Islet precursor cell (in vitro differentiated cells): ENCODE measurements at places on chromosomes 13 and 19.

- DNase-seq, result no peak
Measured at GRCh38 chr19:17322854-17323253, 11.8 kb downstream of the ANO8 start.

- DNase-seq, result no peak
Measured at GRCh38 chr13:81058211-81058915, 717.4 kb upstream of the SPRY2 start.

DNA sequence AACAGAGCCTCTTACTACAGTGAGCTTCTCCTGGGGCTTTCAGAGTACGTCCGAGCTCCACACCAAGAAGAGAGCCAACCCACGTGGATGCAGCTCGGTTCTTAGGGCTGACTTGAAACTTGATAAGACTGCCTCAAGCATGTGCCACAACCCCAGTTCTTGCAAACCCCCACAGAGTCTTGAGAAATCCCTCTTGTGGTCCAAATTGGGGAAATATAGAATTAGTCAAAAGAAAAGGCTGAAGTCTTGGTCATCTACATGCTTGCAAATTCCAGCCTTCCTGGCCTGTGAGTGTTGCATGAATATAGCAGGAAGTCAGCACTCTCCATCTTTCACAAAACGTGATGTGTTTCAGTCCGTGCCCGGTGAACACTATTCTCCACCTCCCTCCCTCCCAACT, 95.2 kb downstream of the GGACT start:
- DNase-seq, result no peak

DNA sequence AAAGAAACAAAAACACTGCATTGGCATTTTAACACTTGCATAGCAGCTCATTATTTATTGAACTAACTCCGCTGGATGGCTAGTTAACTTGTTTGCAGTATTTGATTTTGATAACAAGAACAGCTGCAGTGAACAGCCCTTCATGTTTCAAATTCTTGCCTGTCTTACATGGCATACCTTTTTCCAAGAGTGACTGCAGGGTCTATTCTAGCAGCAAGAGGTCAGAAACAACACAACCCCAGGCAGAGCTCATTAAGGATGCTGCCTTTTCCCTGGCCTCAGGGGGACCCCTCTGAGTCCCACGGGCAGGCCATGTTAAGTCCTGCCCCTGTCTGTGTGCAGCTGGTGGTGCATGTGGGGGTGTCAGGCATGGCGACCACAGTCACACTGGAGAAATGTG, 16.6 kb downstream of the PGPEP1 start:
- no peak for DNase-seq

- no peak for DNase-seq
Measured at GRCh38 chr13:84487752-84488151, 605.5 kb upstream of the SLITRK1 start.

DNA sequence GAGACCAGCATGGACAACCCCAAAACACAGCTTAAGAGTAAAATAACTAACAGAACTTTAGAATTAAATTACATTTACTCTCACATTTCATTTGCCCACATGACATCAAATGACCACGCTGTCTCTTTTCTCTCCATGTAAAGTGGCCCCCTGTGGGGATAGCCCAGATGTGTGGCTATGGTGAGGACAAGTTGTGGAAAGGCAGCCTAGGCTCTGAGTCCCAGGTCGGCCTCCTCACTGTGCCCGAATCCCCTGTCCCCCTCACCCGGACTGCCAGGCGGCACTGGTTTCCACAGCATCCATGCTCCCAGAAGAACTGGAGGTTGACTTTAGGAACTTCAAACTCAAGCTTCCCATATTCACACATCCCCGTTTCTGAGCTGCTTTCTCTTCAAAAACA, 111.8 kb upstream of the UQCRFS1 start:
- peak; percentile 14 for DNase-seq

- no peak for DNase-seq
Measured at GRCh38 chr13:109694972-109695371, 91.4 kb downstream of the IRS2 start.

DNA sequence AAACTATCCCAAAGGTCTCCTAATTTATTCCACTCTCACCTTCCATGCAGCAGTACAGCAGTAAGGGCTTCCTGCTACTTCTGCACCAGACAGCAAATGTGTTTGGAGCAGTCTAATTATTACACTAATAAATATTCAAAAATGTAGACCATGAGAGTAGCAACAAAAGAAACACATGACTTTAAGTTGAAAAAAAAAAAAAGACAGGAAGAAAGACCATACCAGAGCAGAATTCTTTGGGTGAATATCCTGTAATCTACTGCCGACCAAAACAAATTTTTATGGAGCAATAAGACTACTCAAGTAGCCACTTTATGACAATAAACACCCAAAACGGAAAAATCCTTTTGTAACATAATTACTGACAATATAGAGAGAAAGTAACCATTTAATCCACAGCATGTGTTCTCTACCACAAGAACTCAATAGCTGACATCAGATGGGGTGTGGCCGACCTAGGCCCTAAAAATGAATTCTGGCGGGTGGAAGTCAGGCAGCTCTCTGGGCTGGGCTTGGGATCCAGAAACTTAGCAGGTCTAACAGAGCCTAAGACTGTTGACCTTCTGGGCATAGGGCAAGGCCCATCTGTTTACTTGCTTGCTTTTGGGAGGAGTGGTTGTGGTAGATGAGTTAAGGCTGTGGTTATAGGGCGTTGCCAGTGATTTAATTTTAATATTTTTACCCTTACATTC, 4.6 kb downstream of the KLF12 start:
- DNase-seq, result no peak

GRCh38 chr19:45467456-45468158, at the start of gene FOSB:
TSS of gene FOSB (plus strand) at chr19:45467996. CDS start at chr19:45468587, 591 bp downstream.
- DNase-seq, result peak; percentile 95

DNA sequence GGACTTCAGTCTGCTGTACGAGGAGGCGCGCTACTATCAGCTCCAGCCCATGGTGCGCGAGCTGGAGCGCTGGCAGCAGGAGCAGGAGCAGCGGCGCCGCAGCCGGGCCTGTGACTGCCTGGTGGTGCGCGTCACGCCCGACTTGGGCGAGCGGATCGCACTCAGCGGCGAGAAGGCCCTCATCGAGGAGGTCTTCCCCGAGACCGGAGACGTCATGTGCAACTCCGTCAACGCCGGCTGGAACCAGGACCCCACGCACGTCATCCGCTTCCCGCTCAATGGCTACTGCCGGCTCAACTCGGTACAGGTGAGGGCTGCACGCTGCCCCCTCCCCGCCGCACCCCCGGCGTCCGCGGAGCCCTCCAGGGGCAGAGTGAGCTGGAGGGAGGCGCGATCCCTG, 14.6 kb downstream of the KCTD15 start:
- no peak for DNase-seq

DNA sequence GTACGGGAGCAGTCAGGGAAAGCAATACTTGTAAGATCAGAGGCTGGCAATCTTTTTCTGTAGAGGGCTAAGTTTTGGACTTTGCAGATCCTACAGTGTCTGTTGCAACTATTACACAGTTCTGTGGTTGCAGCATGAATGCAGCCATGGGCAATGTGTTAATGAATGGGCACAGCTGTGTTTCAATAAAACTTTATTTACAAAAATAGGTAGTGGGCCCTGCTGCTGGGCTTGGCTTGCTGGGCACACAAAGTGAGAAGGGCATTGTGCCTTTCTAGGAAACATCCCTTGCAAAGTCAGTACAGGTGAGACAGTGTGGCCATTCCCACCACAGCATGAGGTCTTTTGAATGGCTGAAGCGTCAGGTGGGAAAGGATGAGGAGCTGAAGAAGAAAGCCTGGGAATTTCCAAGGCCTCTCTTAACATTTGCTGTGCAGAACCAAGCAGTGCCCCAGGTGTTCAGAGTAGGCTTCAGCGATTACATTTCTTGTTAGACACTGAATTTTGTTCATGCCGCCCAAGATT, 9.1 kb downstream of the KL start:
- DNase-seq, result no peak
